Lung (tissue), 17 donors: ENCODE measurements at places on chromosomes 5 and 9.
A peak's percentile ranks its signal among the peaks of the same experiment; 100 is the strongest.

DNA sequence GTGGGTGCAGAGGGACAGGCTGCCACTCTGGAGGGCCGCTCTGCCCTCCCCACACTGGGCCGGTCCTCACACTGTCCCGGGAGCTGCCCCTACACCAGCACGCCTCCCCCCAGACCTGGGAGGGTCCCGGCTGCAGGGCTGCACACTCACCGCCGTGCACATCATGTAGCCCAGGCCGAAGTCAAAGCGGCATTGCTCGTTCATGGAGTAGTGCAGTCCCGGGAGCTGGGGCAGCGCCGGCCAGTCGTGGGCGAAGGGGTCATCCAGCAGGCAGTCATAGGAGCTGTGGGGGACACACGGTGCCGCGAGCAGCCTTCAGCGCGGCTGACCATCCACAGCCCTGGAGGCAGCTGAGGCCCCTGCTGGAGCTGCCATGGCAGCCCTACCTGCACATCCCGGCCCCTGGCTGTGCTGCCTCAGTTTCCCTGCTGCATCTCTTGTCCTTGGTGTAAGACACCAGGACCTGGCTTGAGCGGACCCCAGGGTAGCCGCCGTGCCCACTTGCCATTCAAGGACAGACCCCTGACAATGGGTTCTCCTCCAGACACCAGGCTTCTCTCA is 93.2 kb downstream of the ZNF354C start:
- DNase-seq = no peak

- DNase-seq = peak; percentile 64
Observed at GRCh38 chr5:156595132-156595787, 254.8 kb upstream of the PPP1R2B start.

GRCh38 chr9:15137658-15138356 is 169.2 kb downstream of the TTC39B start:
- DNase-seq = no peak

GRCh38 chr9:70177121-70177520 is 81.7 kb upstream of the SMC5 start:
- no peak for DNase-seq

GRCh38 chr5:172985596-172985995 is 2.0 kb downstream of the ATP6V0E1 start:
- no peak for DNase-seq

DNA sequence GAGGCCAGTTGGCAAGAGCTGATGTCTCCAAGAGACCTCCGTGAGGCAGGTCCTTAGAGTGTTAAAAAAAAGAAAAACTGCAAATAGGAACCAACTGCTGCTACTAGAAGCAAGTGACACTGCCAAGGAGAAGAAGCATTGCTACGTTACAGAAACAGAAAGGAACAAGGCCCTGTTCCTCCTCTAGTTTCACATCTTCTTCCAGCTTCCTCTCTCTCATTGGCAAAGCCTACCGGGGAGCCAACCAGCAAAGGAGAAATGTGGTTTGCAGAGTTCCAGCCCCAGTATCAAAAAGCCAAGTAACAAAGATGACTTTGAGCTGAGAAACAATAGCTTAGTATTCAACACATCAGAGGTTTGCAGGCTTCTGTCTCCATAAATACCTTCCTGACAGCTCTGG is 145.9 kb downstream of the PRELID2 start:
- peak; percentile 13 for DNase-seq

DNA sequence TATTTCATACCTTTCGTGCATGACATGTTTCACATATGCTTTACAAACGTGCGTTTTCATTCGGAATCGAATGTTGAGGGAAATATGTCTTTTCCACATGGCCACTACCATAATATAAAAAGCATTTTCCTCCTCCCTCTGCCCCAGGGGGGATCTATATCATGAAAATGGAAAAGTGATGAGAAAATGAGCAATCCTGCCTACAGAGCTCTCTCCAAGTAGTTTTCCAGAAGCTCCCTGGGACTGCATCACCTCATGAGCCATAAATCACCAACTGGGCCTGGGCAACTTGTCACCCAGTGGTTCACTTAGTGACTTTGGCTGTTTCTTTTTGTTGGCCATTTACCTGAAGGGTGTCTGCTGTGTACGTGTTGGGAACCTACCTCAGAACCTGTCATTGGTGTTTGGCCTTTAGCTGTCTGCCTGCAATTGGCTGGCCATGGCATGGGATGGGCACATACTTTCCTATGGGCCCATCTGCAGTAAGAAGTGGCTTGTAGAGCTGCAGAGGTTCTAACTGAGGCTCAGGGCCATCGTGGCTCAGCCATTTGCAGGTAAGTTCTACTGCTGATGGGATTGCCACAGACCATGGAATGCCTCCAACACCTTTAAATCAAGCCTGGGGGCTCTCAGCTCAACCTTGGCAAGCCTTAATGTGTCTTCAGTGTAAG is 9.5 kb upstream of the TIFAB start:
- DNase-seq = no peak

DNA sequence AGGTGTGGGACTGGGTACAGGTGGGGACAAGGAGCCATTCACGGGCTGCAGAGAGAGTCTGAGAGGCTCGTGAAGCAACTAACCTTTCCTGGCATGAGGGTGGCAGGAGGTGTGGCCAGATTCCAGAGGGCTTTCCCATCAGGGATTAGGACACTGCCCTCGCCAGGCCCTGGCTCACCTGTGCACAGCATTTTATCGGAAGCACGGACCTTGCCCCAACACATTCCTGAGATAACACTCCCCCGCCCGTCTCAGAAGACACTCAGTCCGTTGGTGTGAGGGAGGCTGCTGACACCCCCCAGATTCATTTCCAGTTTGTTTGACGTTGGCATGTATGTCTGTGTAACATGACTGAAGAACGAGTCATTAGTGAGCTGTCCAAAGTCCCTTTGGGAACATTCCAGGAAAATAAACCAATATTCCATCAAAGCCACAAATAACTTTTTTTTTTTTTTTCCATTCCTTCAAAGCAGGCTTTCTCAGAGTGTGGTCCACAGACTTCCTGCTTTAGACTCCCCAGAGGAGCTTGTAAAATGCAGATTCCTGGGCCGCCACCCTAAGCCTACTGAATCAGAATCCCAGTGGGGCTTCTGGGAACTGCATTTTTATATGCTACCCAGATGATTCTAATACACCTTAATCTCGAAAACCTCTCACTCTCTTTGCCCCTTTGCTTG is 23.4 kb downstream of the WWC1 start:
- DNase-seq = peak; percentile 58

DNA sequence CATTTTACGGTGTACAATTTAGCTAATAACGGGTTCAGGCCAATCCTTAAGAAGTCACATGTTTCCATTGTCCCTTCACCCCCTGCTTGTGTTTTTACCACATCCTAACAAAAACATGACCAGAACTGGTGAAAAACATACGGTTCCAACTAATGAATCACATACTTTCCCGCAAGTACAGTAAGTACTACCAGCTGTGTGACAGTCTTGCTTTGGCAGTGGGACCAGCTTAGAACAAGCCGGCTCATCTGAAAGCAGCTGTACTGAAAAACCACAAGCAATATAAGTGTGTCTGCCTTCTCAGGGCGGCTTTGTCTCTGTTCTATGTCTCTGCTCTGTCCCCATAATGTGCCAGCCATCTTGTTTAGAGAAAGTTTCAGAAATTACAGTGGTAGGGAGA is 242.5 kb downstream of the BNC2 start:
- peak; percentile 91 for DNase-seq
